ENCODE measurements at places on chromosomes 2 and 18. TPM values are rescaled to one million over a fixed set of nuclear protein-coding genes. Genes with fewer than 3 reads are reported as not detected.

The PCARE gene
- total RNA-seq: 0.11 TPM

The NDC80 gene
- total RNA-seq: 0.57 TPM

The FOXD4L1 gene
- not detected for total RNA-seq

The C2orf81 gene
- 1.1 TPM for total RNA-seq

The ADD2 gene
- total RNA-seq: 1.6 TPM

The OR6B3 gene
- total RNA-seq: not detected

The IL36RN gene
- not detected for total RNA-seq

DNA sequence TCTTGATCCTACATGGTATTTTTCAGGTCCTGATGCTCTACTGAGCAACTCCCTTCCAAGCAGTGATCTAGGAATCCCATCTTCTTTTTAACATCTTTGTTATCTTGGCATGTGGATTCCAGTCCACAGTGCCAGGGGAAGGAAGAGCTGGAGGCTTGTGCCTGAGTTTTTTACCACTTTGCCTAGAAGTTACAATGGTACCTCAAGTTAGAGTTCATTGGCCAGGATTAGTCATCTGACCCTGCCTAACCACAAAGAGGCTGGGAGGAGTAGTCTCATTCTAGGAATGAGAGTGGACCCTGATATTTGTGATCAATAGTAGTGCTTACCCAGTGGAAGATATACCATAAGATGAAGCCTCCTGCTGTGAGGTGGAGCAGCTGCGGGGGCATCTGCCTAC, 109.3 kb downstream of the ADCYAP1 start:
- DNase-seq: no peak

DNA sequence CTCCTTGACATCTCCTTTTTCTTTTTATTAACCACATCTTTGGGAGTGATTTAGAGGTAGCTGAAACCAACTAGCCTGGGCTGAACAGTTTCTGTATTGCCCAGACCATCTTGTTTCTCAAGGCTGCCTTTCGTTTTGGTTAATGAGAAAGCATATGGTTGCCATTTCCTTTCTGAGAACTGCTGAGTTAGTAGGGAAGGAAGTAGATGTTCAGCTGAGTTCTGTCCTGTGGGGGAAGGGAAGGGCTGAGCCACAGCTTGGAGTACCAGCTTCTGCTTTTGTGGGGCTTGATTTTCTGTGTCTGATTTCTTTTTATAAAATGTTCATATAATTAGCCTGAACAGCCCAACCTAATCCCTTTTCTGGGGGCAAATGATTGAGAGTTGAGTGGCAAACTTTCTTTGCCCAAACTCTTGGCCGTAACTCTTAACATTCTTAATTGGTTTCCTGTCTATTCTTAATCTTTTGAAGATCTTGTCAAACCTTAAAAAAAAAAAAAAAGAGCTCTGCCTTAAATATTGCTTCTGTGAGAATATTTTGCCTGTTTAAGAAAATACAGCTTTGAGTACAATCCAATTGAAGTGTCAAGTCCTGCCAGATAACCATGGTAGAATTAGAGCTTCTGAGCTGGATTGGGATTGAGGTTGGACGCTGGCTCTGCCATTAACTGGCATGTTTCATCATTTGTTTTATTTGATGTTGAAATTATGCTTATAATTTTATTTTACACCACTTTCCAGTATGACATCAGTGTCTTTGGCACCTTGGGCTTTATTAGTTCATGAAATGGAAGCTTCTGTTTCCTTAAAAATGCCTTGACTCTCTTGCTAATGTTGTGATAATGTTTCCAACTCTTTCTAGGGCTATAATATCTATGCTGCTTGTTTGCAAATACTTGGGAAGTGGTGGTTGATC, 1.9 kb upstream of the NABP1 start:
- peak; percentile 75 for DNase-seq

DNA sequence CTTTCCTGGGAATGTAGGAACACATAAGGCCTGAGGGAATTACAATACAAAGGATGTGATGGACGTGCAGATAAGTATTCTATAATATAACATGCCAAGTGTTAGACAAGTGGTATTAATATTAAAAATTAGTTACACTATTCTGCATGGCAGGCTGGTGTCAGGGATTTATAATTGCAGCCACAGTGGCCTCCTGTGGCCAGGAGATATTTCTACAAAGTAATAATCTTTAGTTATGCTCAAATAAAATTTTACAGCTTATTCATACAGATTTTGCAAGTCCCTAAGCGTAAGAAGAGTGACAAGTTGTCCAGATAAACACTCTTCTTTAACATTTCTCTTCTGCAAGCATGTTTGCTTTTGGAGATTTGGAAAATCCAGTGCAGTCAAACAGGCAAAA, 90.4 kb upstream of the CBLN2 start:
- DNase-seq: no peak

- DNase-seq: no peak
These were observed 733.2 kb upstream of the PKDCC start for GRCh38 chr2:41314511-41315070.

DNA sequence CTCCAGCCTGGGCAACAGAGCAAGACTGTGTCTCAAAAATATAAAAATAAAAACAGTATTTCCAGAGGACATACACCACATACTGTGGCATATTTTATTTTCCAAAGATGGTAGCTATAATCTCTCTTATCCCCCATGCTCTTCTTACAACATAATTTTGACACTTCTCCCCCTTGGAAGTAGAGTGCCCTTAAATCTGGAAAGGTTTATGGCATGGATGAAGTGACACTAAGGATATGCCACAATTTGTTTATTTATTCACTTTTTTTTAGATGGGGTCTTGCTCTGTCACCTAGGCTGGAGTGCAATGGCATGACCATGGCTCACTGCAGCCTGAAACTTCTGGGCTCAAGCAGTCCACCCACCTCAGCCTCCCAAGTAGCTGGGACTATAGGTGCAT, 56.7 kb downstream of the HNRNPLL start:
- no peak for DNase-seq

GRCh38 chr2:54348646-54349045, 92.6 kb upstream of the TSPYL6 start:
- no peak for DNase-seq

GRCh38 chr2:119157850-119158511, 570 bp downstream of the C1QL2 start:
- no peak for DNase-seq

DNA sequence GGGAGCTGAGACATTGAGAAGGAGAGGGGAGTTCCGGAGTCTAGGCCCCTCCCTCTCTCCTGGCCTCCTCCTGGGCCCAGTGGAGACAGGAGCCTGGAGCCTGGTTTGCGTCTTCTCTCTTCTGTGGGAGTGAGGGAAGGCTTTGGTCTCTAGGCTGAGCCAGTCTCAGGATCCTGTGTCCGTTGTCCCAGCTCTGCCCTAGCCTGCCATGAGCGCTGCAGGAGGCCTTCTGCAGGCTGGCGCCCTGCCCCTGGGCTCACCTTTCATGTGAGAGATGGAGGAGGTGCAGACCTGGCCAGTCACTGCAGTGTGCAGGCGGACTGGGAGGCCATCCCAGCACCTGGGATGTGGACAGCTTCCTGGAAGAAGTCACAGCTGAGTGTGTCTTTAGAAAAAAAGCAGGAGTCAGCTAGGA, 8.7 kb downstream of the IMPA2 start:
- no peak for DNase-seq

DNA sequence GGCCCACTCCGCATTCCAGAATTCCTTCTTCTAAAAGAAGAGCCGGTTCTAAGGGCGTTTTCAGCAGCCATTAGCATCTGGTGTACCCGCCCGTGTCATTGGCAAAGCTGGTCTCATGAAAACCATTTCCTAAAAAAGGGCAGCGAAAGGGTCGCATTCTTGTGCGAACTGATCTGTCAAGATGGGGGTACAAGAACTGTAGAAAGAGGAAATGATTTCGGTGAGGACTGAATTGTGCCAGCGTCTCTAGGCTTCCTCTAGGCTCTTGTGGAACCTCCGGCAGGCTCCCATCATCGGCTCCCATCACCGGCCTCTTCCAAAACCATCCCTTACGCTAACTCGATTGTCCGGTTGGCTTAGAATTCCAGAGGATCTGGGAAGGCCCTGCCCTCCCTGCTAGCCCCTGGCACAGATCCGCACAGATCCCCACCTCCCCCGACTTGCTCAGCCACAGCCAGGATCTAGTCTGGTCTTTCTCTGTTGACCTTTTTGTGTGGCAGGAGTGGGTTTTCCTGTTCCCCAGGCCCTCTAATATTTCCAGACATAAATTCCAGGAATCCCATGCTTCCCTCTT, 1.3 kb downstream of the RAB31 start:
- DNase-seq: no peak

GRCh38 chr2:84875213-84875560, 5.7 kb downstream of the TRABD2A start:
- DNase-seq: no peak

GRCh38 chr2:16038621-16039020, 98.3 kb downstream of the MYCN start:
- DNase-seq: no peak

DNA sequence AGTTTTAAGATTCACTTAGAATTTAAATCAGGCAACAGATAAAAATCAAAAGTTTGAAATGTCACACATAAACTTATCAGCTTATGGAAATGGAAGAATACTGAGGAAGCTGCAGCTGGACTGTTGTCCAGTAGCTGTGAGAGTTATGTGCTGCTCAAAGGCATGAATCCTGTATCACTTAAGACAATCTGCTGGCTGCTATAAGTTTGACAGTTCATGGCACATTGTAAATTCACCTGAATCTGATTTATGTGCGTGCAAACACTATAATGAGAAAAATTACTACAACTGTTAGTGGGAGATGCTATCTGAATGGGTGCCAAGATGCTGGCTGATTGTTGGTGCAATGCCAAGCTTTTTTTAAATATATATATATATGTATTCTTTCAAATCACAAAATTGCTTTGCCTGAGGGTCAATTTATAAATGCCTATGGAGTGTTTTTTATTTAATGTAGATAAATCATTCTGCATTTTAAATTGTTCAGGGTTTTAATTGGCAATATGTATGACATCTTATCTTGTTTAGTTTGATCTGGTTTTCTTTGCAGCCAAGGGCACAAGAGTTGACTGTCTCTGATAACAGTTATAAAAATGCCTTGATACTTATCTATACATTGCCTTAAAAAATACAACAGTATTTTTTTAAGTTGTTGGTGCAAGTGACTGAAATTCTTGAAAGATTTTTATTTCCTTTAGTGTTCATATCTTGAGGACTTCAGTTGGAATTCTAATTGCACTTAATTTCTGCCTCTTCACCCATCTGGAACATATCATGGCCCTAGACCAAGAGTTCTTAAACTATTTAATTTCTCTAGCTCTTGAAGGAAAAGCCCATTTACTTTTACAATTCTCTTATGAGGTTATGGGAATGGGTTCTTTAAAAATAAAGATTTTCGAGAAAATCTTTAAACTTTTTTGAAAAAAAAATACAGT, 48.7 kb downstream of the CAVIN2 start:
- no peak for DNase-seq

DNA sequence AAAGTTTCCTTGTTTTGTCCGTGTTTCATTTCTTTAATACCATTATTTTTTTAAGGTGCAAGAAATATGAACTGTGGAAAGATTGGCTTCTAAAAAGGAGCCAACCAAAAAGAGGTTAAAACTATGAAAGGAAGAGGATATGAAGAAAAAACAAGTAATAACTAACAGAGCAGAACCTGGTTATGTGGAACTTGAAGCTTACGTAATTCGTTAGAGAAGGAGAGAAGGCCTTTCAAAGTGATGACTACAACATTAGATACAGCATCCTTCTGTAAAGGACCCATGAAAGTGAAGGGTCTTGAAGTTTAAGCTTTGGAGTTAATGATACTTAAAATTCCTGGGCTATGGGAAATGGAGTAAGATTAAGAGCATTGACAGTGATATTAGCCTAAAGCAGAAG, 84.5 kb downstream of the ANKRD12 start:
- no peak for DNase-seq

DNA sequence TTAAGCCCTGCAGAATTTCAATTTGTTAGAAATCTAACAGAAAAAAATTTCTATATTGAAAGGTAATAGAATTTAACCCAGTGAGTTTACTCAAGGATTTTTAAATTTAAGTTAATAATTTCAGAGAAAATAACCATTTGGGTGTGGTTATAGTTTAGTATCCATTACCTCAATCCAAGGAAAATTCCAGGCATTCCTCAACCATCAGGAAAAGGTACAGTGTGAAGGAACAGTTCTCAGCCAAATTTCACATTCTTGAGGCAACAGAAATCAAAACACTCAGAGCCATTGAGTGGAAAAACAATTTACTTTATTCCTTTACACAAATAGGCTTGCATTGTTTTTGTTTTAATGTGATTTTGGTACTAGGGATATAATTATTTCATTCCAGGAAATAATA, 45.6 kb downstream of the ONECUT2 start:
- DNase-seq: no peak

DNA sequence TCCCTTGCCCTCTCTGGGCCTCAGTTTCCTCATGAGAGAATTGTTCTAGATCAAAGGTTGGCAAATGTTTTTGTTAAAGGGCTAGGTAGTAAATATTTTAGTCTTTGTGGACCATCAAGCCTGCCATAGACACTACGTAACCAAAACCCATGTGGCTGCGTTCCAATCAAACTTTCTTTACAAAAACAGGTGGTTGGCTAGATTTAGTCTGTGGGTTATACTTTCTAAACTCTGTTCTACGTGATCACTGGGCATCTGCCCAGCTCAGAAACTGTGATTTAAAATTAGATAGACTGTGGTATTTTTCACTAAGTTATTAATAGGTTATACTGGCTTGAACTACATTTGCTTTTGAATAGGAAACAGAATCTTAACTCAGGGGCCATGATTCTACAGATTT, 149.8 kb upstream of the DCC start:
- DNase-seq: no peak

GRCh38 chr2:13018490-13018889, 301.8 kb downstream of the TRIB2 start:
- no peak for DNase-seq

- no peak for DNase-seq
These were observed 35.9 kb upstream of the TBC1D8 start for GRCh38 chr2:101187131-101187530.

- DNase-seq: no peak
These were observed 188.6 kb upstream of the CDH19 start for GRCh38 chr18:66792466-66792865.

GRCh38 chr18:59502274-59503175, 143.5 kb upstream of the LMAN1 start:
- no peak for DNase-seq

- DNase-seq: no peak
These were observed 111.4 kb downstream of the SLC39A10 start for GRCh38 chr2:195768431-195768830.

GRCh38 chr2:16853088-16853487, 187.5 kb upstream of the CYRIA start:
- no peak for DNase-seq

GRCh38 chr2:212426637-212427412, 111.8 kb downstream of the ERBB4 start:
- DNase-seq: no peak

DNA sequence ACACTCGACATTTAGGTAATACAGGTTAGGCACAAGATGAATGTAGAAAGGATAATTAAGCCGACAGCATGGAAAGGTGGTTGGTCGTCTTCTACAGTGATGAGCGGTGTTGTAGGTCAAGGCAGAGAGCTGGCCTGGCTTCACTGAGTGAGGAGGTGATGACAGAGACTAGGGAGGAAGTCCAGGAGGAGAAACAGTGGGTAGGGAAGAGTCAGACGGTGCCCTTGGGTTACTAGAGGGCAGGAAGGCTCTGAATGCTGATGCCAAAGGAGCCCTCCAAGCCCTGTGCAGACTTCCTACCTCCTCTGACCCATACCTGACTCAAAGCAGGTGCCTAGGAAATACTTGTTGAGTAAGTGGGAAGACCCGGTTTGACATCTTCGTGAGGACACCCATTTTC, 100.8 kb downstream of the ITGB1BP1 start:
- no peak for DNase-seq

Measured in cardiac septum (tissue), 1 donor.